ENCODE measurements at places on chromosomes 2 and 18.

GRCh38 chr18:12886498-12887126 lies 2.6 kb upstream of the PTPN2 start:
- no peak for DNase-seq

DNA sequence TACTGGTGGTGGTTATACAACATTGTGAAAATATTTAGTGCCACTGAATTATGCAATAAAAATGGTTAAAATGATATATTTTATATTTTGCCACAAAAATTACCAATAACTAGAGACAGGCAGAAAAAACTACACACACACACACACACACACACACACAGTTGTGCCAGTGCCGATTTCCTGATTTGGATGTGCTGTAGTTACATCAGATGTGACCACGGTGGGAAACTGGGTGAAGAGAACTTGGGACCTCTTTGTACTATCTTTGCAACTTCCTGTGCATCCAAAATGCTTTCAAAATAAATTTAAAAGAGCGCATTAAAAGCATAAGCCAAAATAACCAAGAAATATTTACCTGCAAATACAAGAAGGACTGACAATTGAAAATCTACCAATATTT lies 61.6 kb upstream of the CCBE1 start:
- no peak for DNase-seq

- no peak for DNase-seq
These were observed 63.5 kb upstream of the FZD7 start for GRCh38 chr2:201969938-201970785.

DNA sequence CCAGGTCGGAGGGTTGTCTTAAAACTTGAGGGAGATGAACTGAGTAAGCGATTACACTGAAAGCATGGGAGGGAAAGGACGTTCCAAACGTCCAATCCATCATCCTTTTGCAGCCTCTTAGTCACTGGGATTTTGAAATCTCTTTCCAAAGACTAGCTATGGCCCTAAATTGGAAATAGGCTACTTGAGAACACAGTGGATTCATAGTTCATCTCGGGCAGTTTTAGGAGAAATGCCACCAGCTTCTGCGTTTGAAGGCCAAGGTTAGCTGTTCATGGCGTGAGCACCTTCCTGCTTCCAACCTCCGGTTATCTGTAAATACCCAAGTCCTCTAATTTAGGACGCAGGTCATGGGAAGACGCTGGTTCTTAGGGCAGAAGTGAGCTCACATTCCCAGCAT lies 821 bp upstream of the EML6 start:
- DNase-seq: no peak

GRCh38 chr2:164839914-164840457 lies 1.6 kb downstream of the COBLL1 start:
- no peak for DNase-seq

DNA sequence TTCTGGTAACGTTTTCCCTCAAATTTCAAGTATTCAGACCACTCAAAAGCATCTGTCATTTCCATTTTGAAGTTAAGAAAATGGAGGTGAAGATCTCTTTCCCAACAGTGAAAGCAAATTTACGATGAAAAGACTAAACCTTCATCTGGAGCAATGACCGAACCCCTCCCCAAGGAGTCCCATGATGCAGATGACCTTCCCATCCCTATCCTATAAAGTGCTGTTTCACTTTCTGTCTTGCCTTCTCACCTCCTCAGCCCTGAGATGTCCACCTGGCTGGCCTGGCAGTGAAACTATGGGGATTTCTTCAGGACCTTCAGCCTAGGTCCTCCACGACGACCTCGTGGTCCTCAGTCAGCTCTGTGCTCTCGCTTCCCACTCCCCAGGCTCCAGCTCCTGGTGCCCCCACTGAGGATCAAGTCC lies 925 bp upstream of the NPC1 start:
- no peak for DNase-seq

GRCh38 chr2:152488075-152488474 lies 153.1 kb downstream of the FMNL2 start:
- no peak for DNase-seq

- no peak for DNase-seq
These were observed 153.0 kb downstream of the ZEB2 start for GRCh38 chr2:144366825-144367429.

DNA sequence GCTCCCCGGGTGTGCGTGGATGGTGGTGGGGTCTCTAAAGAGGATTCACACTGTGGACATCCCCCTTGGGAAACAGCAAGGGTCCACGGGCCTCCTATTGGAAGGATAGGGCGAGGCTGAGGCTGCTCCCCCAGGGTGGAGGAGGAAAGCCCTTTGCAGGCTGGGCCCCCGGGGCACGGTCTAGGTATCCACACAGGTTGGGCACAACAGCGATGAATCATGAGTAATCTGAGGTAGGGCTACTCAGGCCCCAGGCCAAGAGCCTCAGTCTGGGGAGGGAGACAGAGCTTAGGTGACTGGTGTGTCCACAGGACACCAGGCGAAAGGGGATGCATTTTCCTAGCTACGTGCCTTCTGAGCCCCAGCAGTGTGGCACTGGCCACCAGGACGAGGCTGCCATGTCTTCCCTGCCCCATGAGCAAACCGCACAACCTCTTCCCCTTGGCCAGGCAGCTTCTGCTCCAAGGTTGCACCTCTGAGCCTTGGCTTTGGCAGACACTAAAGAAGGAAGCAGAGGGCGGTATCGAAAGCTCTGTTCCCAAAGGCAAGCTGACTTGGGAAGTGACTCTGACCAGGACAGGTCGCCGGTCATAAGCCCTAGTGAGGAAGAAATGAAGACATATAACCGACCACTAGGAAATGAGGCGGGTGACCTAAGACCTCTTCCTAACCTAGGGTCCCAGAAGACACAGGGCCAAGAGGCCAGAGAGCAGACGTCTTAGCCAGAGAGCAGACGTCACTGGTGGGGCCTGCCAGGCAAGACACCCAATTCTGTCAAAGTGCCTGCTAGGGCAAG lies 14.6 kb upstream of the SEMA4C start:
- no peak for DNase-seq

DNA sequence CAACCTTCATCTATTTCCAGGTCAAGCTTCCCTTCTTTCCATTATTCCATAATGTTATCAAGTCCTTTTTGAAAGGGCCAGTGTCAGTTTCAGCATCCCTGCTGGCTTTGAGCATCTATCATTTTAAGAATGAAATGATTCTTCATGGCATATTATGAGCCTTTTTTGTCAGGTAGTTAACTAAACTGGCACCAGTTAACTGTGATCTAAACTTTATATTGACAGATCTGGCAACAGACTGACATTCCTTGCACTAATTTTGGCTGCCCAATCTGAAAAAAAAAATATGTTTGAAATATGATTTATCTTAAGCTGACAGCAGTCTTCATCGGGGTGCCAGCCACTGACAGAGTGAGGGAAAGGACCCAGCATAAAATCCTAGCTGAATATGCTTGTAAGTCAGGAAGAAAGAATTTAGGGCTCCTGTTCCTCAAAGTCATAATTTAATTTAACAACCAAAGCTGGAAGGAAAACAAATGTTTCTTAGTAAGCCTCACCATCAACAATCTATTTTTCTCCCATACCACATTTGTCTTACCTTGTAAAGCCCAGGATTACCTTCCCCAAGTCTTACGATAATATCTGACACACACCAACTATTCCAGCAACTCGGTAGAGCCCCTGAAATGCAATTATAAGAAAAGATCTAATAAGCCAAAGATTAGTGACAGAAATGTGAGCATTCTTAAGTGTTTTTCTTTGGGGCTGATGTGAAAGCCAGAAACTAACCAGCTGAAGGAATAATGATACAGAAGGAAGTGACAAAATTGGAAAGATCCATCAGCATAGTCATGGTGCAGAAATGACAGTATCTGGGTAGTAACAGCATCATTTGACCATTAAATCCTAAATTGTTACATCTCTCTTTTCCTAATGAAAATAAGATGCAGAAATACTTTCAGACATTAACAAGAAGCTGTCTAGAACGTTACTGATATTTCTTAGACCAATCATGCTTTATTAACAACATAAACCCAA lies 228.1 kb downstream of the RBM43 start:
- no peak for DNase-seq

DNA sequence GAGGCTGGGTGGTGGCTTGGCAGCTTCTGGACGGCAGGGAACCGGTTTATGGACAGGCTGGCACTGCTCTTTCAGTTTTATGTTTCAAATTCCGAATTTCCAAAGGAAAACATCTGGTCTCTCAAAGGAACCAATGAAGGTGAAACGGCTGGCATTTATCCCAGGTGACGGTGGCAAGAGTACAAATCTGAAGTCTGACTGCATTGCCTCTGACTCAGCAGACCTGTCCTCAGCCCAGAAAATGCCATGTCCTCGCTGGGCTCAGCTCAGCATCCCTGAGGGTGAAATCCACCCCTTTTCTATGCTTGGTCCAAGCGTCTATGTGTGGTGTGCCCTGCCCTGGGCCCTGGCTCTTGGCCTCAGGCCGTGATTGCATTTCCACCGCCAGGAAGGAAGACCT lies 38.1 kb downstream of the NAPG start:
- DNase-seq: no peak

DNA sequence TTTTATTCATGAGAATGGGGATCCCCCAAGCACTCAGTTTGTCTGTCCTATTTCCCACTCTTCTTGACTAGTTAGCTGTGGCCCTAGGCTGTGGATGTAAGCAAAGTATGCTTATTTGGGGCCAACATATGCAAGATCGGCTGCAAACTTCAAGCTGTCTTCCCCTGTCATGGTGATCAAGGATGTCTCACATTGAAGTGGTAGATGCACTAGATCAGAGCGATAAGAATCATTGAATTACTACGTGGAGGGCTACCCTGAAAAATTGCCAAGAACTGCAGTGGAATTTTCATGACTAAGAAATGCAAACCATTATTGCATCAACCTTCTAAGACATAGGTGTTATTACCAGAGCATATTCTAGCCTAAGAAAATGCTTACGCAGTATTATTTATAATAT lies 527.4 kb downstream of the RNF144A start:
- no peak for DNase-seq

DNA sequence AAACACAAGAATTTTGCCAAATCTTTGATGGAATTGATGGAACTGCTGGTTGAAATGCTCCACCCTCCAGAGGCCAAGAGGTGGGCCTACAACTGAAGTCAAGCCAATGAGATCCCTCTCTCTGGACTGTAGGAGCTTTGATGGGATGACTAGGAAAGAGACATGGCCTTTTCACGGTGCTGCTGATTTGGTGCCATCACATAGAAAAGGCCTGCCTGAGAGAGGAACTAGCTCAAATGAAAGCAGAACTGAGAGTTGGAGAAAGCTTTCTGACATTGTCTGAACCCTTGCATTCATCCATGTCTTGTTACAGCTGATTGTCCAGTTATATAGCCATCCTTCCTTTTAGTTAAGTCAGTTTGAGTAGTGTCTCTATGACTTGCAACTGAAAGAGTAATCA lies 283.8 kb upstream of the LYPD1 start:
- no peak for DNase-seq

DNA sequence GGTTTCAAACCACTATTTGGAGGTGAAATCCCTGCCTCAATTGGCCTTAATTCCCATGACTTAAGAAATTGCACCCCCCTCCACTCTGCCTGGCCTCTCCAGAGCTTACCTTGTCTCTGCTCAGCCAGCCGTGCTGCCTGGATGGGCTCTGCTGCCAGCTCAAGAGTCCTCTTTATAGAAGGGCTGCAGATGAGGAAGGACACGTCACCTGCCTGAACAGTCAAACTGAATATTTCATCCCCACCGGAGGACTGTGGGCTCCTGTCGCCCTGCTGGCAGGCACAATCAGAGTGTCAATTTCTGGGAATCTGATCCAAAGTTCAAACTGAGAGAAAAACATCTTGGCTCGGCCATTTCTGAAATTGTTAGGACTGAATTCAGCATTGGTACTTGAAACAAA lies at the start of gene OTOS:
Gene OTOS, minus strand, starts transcription at position 148 of the 400 bp plus-strand sequence. CDS start 332 bp downstream, outside the sequence.
- DNase-seq: no peak

DNA sequence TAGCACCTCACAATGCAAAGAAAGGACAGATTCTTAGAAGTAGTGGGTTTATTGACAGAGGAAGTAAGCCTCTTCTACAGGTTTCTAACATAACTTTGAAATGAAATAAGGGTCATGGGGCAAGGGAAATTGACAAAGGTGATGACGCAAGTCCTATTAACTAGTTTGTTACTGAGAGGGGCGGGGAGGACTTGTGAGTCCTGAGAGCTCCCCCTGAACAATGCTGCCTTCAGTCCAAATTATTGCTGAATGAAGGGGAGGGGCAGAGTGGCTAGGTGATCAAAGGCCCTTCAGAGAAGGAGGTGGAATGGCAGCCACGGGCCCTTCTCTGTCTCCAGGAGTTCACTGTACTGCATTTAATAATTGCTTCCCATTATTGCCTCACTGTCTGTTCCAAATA lies 390.0 kb downstream of the MEIS1 start:
- no peak for DNase-seq

GRCh38 chr2:230564805-230565779 lies 147.6 kb upstream of the CAB39 start:
- no peak for DNase-seq

DNA sequence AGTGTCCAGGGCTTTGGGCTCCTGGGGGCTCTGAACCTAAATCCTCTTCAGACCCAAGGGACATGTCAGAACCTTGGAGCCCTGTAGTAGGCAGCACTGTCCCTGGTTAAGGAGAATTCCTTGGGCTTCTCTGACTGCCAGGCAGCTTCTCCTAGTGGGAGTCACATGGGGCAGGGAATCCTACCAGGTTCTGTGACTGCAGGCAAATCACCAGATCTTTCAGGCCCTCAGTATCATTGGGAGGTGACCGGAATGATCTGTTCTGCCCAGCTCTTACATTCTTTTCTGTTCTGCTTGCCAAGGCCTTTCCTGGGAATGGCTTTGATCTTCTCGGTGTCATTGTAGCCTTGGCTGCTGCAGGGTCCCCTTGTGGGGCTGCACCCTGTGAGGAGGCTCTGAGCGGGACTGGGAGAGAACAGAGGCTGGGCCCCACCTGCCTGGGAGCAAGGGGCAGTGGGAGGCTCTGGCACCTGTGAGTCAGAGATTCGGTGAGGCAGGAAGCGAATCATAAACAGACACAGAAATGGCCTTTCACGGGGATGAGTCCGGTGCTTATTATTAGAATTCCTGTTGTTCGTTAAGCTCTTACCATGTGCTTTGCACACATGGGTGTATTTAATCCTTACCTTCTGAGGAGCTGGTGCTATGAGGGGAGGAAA lies 14.1 kb downstream of the CEP68 start:
- no peak for DNase-seq

DNA sequence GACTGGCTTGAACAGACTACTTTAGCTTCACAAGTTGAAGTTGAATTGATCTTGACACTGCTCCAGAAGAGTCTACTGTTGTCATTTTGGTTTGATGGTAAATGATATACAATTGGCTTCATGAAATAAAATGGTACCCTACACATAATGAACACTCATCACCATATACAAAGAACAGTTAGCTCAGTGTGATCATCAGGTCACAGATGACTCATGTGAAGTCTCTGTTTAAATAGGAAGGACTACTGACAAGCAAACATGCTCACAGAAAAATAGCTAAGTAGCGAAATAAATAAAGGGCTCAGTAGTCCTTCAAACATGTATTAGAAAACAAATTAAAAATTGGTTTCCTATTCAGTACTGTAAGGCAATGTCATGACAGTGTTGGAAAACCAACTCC lies 96.2 kb downstream of the MEIS1 start:
- no peak for DNase-seq

- DNase-seq: no peak
These were observed 36.6 kb downstream of the POMC start for GRCh38 chr2:25131567-25132298.

- DNase-seq: no peak
These were observed 448.3 kb downstream of the CDH2 start for GRCh38 chr18:27728659-27729058.

GRCh38 chr2:127154396-127154795 lies 47.4 kb upstream of the BIN1 start:
- DNase-seq: no peak

Data from neural crest cell (in vitro differentiated cells).